CD4-positive, alpha-beta T cell treated with Interleukin-21 for 1 hour (primary cell): ENCODE measurements at places on chromosomes 7 and 10.
A peak's percentile ranks its signal among the peaks of the same experiment; 100 is the strongest.

GRCh38 chr10:35153716-35154115 is 27.1 kb downstream of the CREM start:
- DNase-seq, result no peak

DNA sequence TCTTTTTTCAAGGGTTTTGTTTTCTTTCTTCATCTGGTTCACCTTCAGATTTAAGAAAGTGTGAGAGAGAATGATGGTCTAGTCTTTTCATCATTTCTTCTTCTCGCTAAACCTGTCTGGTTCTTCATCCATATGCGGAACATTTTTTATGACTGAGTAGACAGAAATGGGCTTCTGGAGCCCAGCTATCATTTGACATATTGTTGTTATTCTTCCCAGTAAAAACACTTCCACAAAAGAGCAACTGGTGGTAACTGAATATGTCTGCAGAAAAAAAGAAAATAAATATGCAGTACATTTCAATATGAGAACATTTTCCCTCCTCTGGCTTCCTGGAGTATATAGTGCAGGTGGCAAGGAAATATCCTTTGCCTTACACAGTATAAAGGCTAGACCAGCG is 209.5 kb downstream of the JCAD start:
- DNase-seq, result no peak

DNA sequence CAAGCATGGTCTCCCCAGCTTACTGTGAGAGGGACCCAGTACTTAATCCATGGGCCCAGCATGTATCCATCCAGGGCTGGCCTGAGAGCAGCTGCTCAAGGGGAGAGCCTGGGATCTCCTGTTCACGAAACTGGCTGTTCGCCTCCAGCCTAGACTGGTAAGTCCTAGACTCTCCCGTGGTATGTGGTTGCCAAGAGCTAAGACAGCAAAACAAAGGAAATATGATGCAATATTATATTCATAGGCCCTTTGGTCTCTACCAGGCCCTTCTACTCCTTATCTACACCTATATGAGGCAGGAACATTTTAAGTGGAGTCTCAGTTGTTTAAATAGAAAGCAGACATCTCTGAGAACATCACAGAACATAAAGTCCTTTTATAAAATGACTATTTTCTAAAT is 28.9 kb upstream of the STK17A start:
- DNase-seq, result no peak

DNA sequence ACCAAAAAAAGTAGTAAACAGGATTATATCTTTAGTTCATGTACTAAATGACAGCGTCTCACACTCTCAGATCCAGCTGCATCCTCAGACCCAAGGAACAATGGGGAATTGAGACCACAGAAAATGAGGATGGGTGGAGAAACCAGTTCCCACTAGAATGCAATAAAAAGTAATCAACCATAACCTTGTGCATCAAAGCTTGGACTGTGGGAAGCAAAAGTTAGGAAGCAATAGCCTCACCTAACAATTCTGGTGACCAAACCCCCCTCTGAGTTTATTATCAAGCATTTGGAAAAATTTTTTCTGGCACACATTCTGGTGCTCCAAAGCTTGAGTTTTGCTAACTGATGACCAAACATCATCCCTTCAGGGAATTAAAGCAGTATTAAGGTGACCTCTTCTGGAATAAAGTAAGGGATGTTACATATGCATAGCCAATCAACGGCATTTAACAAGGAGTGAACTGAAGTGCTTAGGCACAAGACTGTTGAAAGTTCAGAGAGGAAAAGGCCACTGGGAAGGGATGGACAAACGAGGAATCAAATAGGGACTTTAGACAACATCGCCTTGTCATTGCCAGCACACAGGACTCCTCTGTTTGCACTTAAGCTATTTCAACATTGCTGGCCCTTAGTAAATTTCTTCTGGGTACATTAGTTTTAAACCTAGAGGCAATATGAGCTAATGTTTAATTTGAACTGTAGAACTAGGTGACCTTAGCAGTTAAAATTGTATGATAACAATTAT is 1.2 kb upstream of the MAT1A start:
- DNase-seq, result no peak

DNA sequence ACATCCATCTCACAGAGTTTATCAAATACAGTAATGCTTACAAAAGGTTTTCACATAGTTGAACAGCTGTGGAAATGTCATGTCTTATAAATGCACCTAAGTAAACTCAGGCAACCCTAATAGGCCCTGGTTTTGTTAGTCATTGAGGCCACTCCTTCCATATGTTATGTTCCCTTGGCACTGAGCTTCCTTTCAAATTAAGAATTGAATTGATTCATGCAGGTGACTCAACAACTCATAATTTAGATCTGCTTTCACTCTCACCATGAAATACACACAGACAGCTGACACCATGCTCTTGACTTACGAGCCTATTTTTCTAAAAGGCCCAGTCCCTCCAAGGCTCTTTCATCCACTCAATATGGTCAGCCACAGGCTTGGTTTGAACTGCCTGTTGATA is 476.9 kb downstream of the KCNMA1 start:
- no peak for DNase-seq

DNA sequence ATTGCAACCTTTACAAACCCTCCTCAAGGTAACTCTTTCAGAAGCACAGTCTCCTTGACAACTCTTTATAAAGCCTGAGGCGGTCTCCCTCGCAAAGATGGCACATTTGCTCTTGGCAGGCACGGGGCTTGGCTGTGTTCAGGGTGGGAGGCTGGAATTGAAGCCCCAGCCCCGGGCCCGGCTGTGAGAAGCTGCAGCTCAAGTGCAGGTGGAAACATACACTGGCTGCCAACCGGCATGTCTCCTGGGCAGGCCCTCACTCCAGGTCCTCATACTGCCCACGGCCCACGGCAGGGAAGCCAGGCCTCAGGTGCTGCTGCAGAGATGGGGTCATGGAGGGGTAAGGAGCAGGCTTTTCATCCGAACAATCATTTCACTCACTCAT is 194.5 kb downstream of the TCERG1L start:
- DNase-seq, result no peak

GRCh38 chr7:150430465-150431085 is 19.9 kb upstream of the GIMAP8 start:
- DNase-seq, result no peak

DNA sequence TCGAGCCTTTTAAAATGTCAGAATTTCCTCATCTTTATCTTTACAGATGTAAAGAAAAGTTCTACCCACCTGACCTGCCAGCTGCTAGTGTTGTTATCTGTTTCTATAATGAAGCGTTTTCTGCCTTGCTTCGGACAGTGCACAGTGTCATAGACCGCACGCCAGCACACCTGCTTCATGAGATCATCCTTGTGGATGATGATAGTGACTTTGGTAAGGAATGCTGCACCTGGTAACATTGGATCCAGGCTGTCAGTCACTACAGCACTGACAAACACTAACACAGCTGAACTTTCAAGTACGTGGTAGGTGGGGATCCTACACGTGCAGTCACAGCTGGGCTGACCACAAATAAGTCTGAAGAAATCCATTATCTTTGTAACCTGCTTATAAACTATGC is 77.6 kb downstream of the GALNT11 start:
- no peak for DNase-seq

DNA sequence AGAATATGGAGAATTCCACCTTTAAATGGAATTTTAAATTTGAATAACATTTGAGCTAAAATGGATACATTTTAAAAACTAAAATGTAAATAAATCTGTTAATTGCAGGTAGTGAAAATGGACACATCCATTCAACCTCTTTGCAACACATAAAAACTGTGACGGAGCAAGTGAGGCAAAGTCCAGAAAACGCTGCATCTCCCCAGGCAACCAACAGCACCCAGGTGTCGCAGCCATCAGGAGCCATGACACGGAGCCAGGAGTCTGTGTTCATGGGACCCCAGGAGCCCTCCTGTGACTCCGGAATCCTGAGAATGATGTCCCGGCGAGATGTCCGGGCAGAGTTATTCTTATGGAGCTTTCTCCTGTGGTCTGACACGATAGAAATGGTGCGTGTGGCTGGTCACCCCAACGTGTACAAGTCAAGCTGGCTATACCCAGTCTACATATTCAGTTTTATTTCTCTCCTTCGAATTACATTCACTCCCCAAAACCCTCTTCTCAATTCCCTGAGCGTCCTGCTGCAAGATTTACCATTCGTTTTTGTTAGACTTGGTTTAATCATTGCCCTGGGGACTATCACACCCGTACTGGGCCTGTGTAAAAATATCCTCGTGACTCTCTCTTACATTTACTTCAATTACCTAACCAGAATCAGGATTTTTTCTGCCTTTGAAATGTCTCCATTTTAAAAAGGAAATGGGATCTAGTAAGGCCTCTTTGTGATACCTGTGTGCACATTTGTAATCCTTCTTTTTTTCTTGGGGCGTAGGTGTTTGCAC is 13.1 kb upstream of the MRC1 start:
- DNase-seq, result no peak

GRCh38 chr7:151248346-151249033 is at the start of gene SMARCD3:
Gene SMARCD3 (minus strand): TSS chr7:151248694. CDS start chr7:151248562, 132 bp downstream.
- peak; percentile 41 for DNase-seq

DNA sequence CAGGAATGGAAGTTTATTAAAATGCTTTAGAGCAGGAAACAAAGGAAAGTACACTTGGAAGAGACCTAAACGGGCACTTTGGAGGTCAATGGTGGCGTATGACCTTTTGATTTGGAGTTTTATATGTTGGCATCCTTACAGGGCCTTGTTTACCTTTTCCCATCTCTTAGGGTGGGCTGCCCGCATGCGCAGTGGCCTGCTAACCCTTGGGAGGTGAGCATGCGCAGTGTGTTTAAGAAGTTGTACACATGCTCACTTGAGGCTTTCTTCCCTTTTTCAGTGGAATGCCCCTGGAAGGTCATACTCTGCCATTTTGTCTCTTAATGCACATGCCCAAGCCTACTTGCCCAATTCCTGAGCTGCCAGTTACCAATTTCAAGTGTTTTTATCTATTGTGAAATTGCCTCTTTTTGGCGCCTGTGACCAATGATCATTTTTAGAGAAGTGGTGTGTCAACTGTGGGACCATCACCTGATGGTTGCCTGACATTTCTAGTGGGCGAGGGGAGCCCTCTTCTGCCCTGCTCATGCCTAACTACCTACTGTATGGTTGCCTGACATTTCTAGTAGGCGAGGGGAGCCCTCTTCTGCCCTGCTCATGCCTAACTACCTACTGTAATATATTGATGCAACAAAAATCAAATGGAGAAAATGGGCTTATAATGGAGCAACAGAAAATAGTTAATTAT is 138.0 kb downstream of the PPP1R9A start:
- DNase-seq, result no peak

DNA sequence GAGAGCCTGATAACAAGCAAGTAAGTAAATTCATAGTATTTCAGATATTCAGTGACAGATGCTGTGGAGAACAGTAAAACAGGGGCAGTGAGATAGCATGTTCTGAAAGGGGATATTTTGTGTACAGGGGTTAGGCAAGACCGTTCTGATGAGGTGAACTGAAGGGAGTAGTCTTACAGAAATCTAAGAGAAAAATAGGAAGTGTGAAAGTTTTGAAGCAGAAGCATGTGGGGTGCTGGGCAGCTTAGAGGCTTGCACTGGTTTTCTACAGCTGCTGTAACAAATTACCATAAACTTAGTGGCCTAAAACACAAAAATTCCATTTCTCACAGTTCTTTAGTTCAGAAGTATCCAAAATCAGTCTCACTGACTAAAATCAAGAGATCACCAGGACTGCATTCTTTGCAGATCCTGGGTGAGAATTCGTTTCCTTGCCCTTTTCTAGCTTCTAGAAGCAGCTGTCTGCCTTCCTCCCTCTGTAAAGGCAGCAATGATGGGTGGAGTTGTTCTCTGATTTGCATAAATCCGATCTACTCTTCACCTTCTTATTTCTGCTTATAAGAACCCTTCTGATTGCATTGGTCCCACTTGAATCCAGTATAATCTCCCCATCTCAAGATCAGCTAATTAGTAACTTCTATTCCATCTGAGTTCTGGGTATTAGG is 7.5 kb upstream of the KLF14 start:
- no peak for DNase-seq

- no peak for DNase-seq
Observed at GRCh38 chr7:7868572-7868899, 100.1 kb upstream of the GLCCI1 start.

GRCh38 chr7:7099584-7100014 is 82.7 kb upstream of the C1GALT1 start:
- DNase-seq, result no peak

DNA sequence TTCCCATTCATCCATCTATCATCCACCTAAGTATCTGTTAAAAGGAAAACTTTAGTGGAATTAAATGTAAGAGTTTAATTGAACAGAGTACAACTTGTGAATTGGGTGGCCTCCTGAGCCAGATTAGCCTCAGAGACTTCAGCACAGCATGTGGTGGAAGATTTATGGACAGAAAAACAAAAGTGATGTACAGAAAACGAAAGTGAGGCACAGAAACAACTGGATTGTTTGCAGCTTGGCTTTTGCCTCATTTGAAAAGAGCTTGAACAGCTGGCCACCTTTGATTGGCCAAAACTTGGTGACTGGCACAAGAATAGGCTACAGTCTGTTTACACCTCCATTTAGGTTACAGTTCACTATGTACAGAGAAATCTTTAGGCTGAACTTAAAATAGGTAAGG is 1463.4 kb upstream of the CELF2 start:
- DNase-seq, result no peak

- no peak for DNase-seq
Observed at GRCh38 chr10:119272736-119273135, 65.4 kb downstream of the GRK5 start.

GRCh38 chr7:128344431-128344774 is 695 bp upstream of the RBM28 start:
- no peak for DNase-seq

DNA sequence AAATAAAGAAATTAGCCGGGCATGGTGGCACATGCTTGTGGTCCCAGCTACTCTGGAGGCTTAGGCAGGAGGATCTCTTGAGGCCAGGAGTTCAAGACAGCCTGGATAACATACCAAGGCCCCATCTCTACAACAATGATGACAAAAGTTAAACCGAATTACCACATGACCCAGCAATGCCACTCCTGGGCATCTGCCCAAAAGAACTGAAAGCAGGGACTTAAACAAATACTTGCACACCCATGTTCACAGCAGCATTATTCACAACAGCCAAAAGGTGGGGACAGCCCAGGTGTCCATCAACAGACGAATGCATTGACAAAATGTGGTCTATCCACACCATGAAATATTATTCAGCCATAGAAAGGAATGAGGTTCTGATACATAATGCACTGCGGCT is 83.9 kb downstream of the HIP1 start:
- DNase-seq, result no peak

- no peak for DNase-seq
Observed at GRCh38 chr10:115093286-115093775, at the start of gene ATRNL1. Gene ATRNL1 (plus strand): TSS chr10:115093365. CDS start chr10:115093751, 386 bp downstream.

DNA sequence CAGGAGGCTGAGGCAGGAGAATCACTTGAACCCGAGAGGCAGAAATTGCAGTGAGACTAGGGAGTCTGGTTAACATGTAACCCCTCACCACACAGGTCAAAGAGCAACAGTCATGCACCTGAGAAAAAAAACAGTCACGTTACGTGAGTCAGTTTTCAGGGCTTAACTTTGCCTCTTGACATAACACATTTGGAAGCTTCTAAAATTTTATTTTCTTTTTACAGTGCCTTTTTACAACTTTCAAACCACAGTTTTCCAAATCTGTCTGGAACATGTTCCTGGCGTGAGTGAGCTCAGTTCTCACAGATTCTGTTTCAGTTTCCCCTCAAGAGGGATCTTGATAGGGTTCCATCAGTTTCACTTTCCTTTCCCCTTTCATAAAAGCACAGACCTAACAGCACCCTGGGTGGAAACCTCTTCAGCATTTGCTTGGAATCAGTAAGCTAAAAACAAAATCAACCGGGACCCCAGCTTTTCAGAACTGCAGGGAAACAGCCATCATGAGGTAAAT is 4.4 kb downstream of the IFIT3 start:
- DNase-seq, result peak; percentile 71

GRCh38 chr7:104156842-104157277 is 51.0 kb downstream of the ORC5 start:
- peak; percentile 18 for DNase-seq
